ENCODE measurements at places on chromosomes 16 and 17. TPM values are rescaled to one million over a fixed set of nuclear protein-coding genes. Genes with fewer than 3 reads are reported as not detected.

The CHRNE gene
- 0.56 TPM for total RNA-seq

The TEKT1 gene
- total RNA-seq, result not detected

The P2RX5 gene
- total RNA-seq, result 43.2 TPM

The RTN4RL1 gene
- total RNA-seq, result 0.21 TPM

The FXR2 gene
- total RNA-seq, result 40.1 TPM

The SLC5A10 gene
- total RNA-seq, result not detected

GRCh38 chr16:89097392-89097772, 3.7 kb downstream of the ACSF3 start:
- no peak for DNase-seq

DNA sequence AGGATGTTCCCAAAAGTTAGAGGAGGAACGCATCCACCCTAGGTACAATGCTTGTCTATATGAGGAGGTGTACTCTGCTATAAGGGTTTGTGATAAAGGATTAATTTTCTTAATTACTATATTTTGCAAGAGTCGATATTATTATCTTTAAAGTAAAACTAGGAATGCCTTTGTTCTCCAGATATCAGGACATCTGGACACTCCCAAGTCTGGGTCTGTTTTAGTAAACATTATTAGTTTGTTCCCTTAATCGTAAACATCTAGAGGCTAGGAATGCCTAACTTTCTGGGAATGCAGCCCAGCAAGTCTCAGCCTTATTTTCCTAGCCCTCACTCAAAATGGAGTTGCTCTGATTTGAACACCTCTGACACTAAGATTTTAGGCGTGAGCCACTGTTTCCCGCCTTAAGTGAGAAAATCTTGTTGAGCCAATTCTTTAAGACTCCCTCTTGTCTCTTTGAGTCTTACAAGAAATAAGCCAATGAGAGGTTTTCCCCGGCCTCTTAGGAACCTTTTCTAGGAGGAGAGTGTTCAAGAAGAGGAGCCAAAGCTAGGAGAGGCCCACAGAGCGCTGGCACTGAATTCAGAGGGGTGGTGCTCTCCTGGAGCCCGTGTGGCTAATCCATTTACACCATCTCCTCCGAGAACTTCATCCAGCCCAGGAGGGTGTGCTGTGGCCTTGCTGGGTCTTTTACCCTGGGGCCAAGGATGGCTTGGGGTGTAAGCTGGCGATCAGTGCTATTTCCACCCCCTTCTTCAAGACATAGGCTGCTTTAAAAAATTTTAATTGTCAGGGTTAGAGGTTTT, 40.9 kb downstream of the SMARCE1 start:
- no peak for DNase-seq

DNA sequence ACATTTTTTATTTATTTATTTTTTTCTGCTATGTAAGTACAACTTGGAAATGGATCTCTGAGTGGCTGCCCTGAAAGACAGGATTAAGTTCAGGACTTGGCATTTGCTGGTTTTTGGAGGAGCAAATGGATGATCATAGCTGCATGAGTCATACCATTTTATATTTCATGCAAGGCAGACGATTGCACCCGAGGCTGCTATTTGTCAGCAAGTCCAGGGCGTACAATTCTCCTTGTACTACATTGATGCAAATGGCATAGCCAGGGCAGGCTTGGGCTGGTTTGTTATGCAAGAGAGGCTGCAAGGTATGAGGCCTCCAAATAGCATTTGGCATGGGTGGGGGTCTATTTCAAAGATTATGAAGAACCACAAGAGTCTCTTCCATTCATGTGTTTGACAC, 81.2 kb upstream of the CACNG3 start:
- DNase-seq, result no peak

DNA sequence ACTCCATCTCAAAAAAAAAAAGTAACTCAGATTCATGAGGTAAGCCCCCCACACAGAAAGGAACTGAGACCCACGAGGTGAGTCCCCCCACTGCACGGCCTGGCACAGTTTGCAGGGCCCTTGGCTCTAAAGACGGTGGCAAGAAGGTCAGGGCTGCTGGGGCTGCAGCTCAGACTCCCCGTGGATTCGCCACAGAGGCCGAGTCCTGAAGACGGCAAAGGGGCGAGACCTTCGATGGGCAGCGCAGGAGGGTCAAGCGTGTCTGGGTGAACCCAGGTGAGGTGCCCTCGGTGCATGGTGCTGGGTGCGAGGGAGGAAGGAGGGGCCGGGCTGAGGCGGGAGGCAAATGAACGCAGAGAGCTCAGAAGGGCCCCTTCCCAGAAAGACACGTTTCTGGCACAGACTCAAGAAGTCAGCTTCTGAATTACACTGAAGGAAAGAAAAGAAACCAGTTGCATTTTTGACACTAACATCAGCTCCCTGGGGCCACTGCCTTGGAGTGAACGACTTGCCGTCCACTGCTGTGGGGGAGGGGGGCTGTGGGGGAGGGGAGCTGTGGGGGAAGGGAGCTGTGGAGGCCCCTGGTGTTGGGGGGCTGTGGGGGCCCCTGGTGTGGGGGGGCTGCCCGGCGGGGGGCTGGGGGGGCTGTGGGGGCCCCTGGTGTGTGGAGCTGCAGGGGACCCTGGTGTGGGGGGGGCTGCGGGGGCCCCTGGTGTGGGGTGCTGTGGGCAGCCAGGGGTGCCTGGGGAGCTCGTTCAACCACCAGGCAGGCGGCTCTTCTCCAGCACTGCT, 69.8 kb upstream of the METRNL start:
- no peak for DNase-seq

- DNase-seq, result no peak
Measured at GRCh38 chr17:58245428-58246103, 7.2 kb downstream of the LPO start.

GRCh38 chr17:71039391-71039790, 870.1 kb downstream of the KCNJ2 start:
- no peak for DNase-seq

- no peak for DNase-seq
Measured at GRCh38 chr17:46143827-46144236, 49.4 kb downstream of the KANSL1 start.

DNA sequence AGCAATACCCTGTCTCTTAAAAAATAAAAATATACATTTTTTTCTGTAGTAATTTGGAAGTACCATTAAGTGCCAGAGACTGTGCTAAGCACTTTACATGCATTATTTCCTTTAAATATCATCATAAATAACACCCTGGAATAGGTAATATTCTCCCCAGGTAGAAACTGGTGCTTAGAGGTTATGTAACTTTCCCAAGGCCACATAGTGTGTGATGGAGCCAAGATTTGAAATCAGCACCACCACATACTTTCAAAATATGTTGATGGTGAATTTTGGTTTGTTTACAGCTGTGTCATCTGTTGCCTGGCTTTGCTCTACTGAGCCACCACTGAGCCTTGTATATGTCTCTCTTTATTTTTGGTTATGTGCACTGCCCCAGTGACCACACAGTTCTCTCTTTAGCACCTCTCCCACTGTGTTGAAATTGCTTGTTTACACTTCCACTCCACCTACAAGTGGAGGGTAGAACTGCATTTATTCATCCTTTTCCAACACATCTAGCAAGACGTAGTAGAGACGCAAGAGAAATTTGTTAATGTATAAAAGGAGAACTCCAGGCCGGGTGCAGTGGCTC, 19.0 kb upstream of the NBR1 start:
- no peak for DNase-seq

DNA sequence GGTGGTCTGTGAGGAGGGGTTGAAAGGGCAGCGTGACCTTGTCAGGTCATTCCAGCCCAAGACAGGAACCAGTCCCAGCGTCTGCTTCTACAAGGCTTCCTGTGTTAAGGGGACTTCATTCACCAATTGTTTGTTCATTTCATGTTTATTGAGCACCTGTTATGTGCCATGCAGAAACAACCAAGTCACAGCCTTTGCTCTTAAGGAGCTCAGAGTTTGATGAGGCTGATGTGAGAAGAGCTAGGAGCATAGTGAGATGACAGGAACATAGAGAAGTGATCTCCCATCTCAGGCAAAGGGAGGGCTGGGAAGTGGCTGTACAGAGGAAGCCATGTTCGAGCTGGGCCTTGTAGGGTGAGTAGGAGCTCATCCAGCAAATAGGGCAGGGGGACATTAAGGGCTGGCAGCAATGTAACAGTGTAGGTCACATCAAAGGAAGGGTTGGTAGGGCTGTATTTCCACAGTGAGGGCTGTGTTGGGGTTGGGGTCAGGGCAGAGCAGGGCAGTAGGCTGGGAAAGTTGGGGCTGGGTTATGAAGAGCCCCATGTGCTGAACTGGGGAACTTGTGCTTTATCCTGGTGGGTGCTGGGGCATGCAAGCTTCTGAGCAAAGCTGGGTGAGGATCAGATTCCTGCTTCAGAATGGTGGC, 79.8 kb downstream of the ARHGAP23 start:
- no peak for DNase-seq

DNA sequence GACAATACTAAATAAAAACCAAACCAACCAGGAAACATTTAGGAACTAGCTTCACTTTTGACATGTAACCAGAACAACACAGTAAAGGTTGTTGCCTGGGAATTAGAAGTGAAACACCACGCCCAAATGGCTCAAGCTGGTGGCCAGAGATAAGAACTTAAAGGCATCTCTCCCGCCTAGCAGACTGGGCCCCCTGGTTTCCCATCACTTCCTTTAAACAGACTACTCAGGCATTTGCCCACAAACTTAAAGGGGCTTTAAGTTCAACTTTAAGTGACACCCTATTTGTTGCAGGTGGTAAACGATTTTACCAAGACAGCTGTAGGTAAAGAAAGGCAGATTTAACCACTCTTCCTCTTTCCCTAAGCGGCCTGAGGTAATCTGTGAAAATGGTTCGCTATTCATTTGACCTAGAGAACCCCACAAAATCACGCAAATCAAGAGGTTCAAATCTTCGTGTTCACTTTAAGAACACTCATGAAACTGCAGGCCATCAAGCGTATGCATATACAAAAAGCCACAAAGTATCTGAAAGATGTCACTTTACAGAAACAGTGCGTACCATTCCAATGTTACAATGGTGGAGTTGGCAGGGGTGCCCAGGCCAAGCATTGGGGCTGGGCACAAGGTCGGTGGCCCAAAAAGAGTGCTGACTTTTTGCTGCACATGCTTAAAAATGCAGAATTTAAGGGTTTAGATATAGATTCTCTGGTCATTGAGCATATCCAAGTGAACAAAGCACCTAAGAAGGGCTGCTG, 40.8 kb upstream of the BPTF start:
- no peak for DNase-seq

DNA sequence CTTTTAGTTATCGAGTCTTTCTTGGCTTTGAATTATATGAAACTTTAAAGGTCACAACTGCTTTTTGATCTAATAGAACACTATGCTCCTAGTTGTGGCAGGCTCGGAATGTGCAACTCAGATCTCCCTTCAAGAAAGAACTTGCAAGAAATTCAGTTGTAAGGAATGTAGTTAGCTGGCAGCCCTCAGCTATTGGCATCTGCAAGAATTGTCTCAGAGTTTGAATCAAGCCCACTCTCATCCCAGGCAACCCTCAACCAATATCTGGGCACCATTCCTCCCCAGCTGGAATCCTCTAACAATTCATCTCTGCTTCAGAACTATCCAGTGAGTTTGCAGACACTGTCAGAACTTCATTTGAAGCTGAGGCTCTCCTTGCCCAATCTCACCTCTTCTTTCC, 447.2 kb downstream of the KIF2B start:
- DNase-seq, result no peak

- DNase-seq, result no peak
Measured at GRCh38 chr16:5634666-5635180, 537.1 kb upstream of the EEF2KMT start.

- peak; percentile 51 for DNase-seq
Measured at GRCh38 chr17:75153780-75154194, 525 bp downstream of the JPT1 start.

DNA sequence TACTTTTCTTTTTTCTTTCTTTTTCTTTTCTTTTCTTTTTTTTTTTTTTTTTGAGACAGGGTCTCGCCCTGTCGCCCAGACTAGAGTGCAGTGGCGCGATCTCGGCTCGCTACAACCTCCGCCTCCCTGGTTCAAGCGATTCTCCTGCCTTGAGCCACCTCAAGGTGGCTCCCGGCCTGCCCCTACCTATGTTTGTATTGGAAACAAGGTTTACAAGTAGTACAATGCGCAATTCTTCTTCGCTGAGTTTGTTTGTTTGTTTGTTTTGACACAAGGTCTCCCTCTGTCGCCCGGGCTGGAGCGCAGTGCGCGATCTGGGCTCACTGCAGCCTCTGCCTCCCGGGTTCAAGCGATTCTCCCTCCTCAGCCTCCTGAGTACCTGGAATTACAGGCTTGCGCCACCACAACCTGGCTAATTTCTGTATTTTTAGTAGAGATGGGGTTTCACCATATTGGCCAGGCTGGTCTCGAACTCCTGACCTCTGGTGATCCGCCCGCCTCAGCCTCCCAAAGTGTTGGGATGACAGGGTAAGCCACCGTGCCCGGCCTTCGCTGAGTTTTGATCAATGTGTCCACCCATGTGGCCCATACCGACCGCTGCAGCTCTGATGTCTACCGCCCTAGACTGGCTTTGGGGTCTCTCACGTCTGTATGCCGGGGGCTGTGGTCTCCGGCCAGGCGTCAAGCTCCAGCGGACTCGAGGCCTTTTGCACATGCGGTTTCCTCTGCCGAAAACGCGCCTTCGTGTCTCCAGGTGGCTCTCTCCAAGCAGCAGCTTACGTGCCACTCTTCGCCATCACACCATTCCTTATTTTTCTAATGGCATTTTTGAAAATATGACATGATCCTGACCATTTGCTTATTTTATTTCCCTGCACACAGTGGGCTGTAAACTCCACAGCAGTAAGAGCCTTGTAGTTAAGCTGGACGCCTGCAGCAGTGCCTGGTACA, 1.1 kb upstream of the YBX2 start:
- no peak for DNase-seq

GRCh38 chr17:6061290-6061689, 8.9 kb upstream of the WSCD1 start:
- DNase-seq, result no peak

Measured in activated CD4-positive, alpha-beta memory T cell treated with anti-CD3 and anti-CD28 coated beads for 36 hours (primary cell).